Stimulated activated CD4-positive, alpha-beta T cell treated with anti-CD3 and anti-CD28 coated beads, Interleukin-12 subunit alpha, Interleukin-12 subunit beta, amount 100 ng/mL, for 4 hours (primary cell): ENCODE measurements at places on chromosomes 12 and 14.

GRCh38 chr12:109727039-109727723 lies 13.6 kb downstream of the FAM222A start:
- no peak for DNase-seq

GRCh38 chr14:64691376-64691775 lies 12.8 kb upstream of the PLEKHG3 start:
- no peak for DNase-seq

- no peak for DNase-seq
These were observed 41.6 kb downstream of the AKAP6 start for GRCh38 chr14:32370714-32371113.

GRCh38 chr14:36822685-36823084 lies 161.0 kb downstream of the PAX9 start:
- DNase-seq: no peak

DNA sequence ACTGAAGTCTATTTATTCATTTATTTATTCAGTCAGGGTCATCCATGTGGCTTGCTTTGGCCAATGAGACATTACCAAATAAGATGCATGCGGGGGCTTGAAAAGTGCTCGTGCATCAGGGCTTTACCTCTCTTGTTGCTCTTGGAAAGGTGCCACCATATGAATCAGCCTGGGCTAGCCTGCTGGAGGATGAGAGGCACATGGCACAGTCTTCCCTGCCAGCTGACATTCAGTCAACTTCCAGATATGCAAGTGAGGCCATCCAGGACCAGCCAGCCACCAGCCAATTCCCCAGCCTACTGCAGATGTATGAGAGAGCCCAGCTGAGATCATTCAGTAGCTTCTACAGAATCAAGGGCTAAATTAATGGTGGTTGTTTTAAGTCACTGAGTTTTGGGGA lies 105.2 kb upstream of the RPH3A start:
- DNase-seq: no peak

- DNase-seq: no peak
These were observed 121.4 kb upstream of the PCED1B start for GRCh38 chr12:46958053-46958452.

- DNase-seq: no peak
These were observed 266.3 kb downstream of the ZFP36L1 start for GRCh38 chr14:68526512-68527091.
